ENCODE measurements at places on chromosomes 3 and 15. TPM values are rescaled to one million over a fixed set of nuclear protein-coding genes. Genes with fewer than 3 reads are reported as not detected.
A peak's percentile ranks its signal among the peaks of the same experiment; 100 is the strongest.

Gene SPINK8
- total RNA-seq = not detected

Gene SLC22A14
- not detected for total RNA-seq

DNA sequence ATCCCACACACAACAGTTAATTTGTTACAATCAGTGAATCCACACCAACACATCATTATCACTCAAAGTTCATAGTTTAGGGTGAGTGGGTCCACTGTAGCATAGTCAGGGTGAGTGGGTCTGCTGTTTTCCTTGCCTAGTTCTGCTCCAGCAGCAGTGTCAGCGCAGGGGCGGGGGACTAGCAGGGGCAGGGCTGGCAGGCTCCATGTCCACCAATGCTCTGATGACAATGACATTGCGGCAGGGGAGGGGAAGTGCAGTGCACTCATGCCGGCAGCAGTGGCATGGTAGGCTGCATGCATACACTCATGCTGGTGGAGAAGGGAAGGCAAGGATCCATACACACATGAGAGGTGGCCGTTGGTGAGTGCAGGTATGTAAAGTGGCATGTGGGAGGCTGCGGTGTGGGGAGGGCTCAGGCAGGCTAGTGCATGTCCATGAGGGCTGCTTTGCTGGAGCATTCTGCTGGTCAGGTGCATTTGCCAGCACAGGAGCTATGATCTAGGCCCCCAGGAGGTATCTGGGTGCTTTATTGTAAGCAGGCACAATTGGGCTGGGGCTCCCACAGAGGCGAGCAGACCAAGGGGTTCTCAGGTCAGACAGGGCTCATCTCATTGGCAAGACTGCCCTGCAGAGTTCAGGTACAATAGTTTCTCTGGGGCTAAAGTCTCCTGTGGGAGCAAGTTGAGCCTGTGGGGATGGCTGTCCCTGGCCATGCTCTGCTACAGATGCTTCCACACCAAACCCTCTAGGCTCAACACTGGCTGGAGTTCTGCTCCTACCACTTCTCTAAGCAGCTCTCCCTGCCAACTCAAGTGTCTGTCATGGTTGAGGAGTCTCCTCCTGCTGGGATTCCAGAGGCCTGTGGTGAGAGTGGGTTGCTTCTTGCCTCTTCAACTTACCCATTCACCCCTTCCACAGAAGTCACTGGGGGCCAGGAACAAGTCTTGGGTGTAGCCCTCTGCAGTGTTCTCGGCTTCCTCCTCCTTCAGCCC, 81.3 kb downstream of the KCNAB1 start:
- peak; percentile 72 for DNase-seq
- H3K27ac ChIP-seq = no peak overlapping the region
- H3K4me3 ChIP-seq = no peak overlapping the region
- H3K4me1 ChIP-seq = peaks cover 11% of the 10 kb centered on the region

- no peak overlapping the region for H3K4me3 ChIP-seq
- H3K36me3 ChIP-seq = no peaks in the 10 kb centered on the region
- no peaks in the 10 kb centered on the region for H3K4me1 ChIP-seq
- H3K27ac ChIP-seq = no peak overlapping the region
- no peak for DNase-seq
Observed at GRCh38 chr3:72802001-72802400, 46.2 kb downstream of the SHQ1 start.

GRCh38 chr15:39625451-39625850, 44.6 kb downstream of the THBS1 start:
- DNase-seq = no peak
- no peaks in the 10 kb centered on the region for H3K36me3 ChIP-seq
- no peaks in the 10 kb centered on the region for H3K27me3 ChIP-seq

Gene CCR8
- total RNA-seq = not detected

Gene FAM43A
- total RNA-seq = 33.9 TPM

GRCh38 chr3:3855056-3855455, 55.8 kb downstream of the LRRN1 start:
- H3K27me3 ChIP-seq = no peaks in the 10 kb centered on the region
- DNase-seq = no peak
- H3K27ac ChIP-seq = no peak overlapping the region
- H3K4me3 ChIP-seq = no peak overlapping the region
- no peaks in the 10 kb centered on the region for H3K4me1 ChIP-seq
- H3K36me3 ChIP-seq = no peaks in the 10 kb centered on the region

Gene PRR20G
- not detected for total RNA-seq

Gene PARL
- total RNA-seq = 42.9 TPM

Gene FANCD2OS
- not detected for total RNA-seq

DNA sequence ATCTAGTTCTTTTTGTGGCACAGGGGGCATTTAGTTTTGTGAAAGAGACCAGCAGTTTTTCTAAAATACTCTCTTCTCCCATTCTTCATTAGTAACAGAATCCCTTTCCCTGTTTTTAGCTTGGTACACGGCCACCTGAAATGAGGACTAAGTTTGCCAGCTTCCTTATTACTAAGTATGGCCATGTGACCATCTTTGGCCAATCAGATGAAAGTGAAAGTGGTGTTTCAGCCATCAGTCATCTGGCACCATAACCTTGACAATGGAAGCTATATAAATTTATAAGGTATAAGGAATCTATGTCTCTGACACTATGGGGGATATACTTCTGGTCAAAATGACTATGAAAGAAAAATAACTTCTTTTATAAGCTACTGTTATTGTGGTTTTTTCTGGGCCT, 570.4 kb downstream of the AGBL1 start:
- H3K27ac ChIP-seq = no peak overlapping the region
- H3K36me3 ChIP-seq = no peaks in the 10 kb centered on the region
- H3K4me3 ChIP-seq = no peak overlapping the region
- no peaks in the 10 kb centered on the region for H3K4me1 ChIP-seq
- DNase-seq = no peak
- no peaks in the 10 kb centered on the region for H3K27me3 ChIP-seq

DNA sequence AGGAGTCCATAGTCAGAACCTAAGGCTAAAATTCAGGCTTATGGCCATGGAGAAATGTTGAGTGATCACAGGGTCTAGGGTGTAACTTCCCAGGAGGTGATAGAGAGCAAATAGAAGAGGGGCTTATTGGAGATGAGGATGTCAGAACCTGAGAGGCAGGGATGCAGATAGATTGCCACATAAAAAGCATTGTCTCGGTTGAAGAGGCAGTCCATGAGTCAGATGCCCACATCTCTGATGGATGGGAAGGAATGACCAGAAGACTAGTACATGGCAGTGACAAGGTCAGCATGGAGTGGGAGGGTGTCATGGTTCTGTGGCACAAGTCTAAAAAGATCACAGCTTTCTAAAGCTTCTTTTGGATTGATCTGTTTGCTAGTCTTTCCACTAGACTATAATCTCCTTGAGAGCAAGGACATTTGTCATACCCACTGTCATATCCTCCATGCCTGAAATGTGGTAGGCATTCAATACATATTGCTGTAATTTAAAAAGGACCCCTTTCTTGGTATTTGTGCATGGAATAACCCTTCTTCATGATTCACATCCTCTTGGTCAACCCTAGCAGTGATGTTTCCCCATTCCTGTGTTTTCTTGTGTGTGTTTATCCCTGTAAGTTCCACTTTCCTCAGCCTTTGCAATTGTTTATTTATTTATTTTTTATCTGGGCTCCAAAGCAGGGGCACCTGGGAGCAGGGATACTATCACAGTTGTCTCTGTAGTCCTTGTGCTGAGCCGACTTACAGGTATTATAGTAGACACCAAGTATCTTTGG, 613.4 kb upstream of the CFAP20DC start:
- H3K27ac ChIP-seq = peak overlapping the region; percentile 82
- H3K4me1 ChIP-seq = peaks cover 16% of the 10 kb centered on the region
- no peaks in the 10 kb centered on the region for H3K36me3 ChIP-seq
- DNase-seq = no peak
- no peak overlapping the region for H3K4me3 ChIP-seq

Gene CMC1
- 3.0 TPM for total RNA-seq

Gene TTC23
- 34.6 TPM for total RNA-seq

DNA sequence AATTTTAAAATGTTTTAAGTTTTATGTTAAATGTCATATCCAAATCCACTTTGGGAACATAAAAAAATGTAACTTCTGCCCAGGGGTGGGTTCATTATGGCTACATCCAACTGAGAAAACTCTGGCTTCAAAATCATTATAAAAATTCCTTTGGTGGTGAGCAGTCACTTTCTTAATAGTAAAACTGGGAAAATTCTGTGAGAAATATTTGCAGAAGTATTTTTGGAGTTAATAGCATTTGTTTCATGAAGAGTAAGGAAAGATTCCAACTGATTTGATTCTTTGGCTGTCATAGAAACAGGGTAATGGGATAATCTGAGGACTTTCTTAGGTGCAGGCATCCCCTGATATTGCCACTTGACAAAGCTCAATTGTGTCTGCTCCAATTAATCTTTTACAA, 38.8 kb downstream of the CPA3 start:
- H3K27me3 ChIP-seq = no peaks in the 10 kb centered on the region
- no peak for DNase-seq
- no peak overlapping the region for H3K27ac ChIP-seq
- H3K4me1 ChIP-seq = no peaks in the 10 kb centered on the region
- no peaks in the 10 kb centered on the region for H3K36me3 ChIP-seq

- H3K27me3 ChIP-seq = no peaks in the 10 kb centered on the region
- H3K4me1 ChIP-seq = peaks cover 8% of the 10 kb centered on the region
- peak; percentile 56 for DNase-seq
- H3K27ac ChIP-seq = no peak overlapping the region
- no peak overlapping the region for H3K4me3 ChIP-seq
- H3K36me3 ChIP-seq = no peaks in the 10 kb centered on the region
Observed at GRCh38 chr3:168116279-168116678, 20.6 kb upstream of the GOLIM4 start.

DNA sequence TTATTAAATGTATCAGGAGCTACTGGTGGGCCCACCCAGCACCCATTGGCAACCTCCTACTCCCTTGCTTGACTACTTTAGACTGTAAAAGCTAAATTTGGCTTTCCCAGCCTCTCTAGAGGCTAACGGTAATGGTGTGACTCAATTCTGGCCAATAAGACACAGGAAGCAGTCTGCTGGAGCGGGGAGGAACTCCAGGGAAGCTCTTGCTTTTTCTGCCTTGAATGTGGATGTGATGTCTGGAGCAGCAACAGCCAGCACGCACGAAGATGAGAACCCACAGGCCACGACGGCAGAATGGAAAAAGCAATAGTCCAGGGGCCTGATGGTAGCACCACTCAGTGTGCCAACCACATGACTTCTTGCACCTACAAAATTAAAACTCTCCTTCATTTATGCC, 39.9 kb downstream of the RAB6B start:
- H3K4me3 ChIP-seq = no peak overlapping the region
- H3K27ac ChIP-seq = no peak overlapping the region
- no peak for DNase-seq
- no peaks in the 10 kb centered on the region for H3K27me3 ChIP-seq

Gene SLC2A2
- not detected for total RNA-seq

Gene TMEM202
- total RNA-seq = not detected

Gene ERICH6
- total RNA-seq = not detected

GRCh38 chr3:133329626-133330025, 70.2 kb upstream of the BFSP2 start:
- no peak for DNase-seq
- no peak overlapping the region for H3K4me3 ChIP-seq
- H3K27ac ChIP-seq = no peak overlapping the region
- peaks cover 6% of the 10 kb centered on the region for H3K4me1 ChIP-seq
- no peaks in the 10 kb centered on the region for H3K36me3 ChIP-seq

DNA sequence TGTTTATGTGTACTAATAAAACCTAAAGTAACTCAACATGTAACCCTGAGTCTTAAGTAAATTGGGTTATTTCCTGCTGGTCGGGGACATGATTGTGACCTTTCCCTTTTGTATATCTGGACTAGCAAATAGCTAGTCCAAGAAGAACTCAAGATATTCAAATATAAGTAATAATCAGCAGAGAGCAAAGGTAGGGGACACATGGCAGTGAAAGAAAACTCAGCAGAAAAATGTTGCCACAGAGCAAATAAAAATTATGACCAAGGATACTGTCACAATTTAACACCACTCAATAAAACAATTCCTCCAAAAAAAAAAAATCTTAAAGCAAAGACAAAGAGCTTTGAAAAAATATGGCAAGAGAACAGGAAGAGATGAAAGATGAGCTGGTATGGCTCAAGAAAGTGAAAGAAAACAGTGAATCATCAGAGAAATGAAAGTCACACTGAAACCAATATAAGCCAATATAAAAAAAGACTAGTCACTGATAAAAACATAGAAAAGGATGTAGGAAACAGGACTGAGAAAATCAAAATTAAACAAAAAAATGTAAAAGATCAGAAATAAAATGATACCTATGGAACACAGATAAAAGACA, 43.4 kb downstream of the HLTF start:
- H3K4me1 ChIP-seq = no peaks in the 10 kb centered on the region
- H3K36me3 ChIP-seq = peaks cover 12% of the 10 kb centered on the region
- no peaks in the 10 kb centered on the region for H3K27me3 ChIP-seq
- H3K4me3 ChIP-seq = no peak overlapping the region
- H3K27ac ChIP-seq = no peak overlapping the region

Gene ANKRD28
- total RNA-seq = 61.3 TPM

- H3K27me3 ChIP-seq = no peaks in the 10 kb centered on the region
- DNase-seq = no peak
- no peak overlapping the region for H3K4me3 ChIP-seq
- peaks cover 61% of the 10 kb centered on the region for H3K4me1 ChIP-seq
Observed at GRCh38 chr3:55877703-55878102, 390.6 kb upstream of the WNT5A start.

Gene HRG
- total RNA-seq = not detected

DNA sequence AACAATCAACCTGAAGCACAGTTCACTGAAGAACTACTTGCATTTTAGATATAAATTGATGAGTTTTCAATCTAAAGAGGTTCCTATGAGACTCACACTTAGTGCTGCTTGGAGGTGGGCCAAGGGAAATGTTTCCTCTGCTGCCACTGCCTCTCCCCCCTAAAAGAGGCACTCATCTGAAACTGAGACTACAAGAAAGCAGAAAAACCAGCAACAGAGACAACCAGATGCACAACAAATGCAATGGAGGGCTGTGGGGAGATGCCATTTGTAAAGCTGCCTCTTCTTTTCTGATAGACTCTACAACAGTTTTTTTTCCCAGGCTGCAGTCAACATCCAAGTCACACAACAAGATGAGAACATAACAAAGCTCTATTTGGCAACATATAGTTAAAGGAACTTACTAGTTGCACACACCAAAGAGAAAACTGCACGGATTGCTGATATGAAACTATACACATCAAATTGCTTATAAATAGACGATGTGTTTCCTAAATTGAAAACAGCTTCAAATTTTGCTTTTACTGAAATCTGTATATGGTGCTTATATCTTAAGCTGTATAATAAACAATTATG, 11.0 kb downstream of the TSPAN3 start:
- H3K27me3 ChIP-seq = no peaks in the 10 kb centered on the region
- peak; percentile 77 for DNase-seq
- peak overlapping the region; percentile 10 for H3K27ac ChIP-seq

- H3K36me3 ChIP-seq = no peaks in the 10 kb centered on the region
- no peak overlapping the region for H3K27ac ChIP-seq
- no peaks in the 10 kb centered on the region for H3K4me1 ChIP-seq
- no peaks in the 10 kb centered on the region for H3K27me3 ChIP-seq
- no peak for DNase-seq
Observed at GRCh38 chr3:139509631-139510030, 29.9 kb downstream of the RBP1 start.

Gene ECT2
- 6.9 TPM for total RNA-seq

Gene CCDC13
- total RNA-seq = 5.2 TPM

Gene PXYLP1
- 13.4 TPM for total RNA-seq

Gene CCDC9B
- total RNA-seq = 95.0 TPM

All from thyroid gland (tissue), 4 donors.